Stimulated activated CD4-positive, alpha-beta T cell treated with anti-CD3 and anti-CD28 coated beads, TNF-alpha, amount 100 ng/mL, for 1 hour (primary cell): ENCODE measurements at places on chromosomes 5 and 9.

DNA sequence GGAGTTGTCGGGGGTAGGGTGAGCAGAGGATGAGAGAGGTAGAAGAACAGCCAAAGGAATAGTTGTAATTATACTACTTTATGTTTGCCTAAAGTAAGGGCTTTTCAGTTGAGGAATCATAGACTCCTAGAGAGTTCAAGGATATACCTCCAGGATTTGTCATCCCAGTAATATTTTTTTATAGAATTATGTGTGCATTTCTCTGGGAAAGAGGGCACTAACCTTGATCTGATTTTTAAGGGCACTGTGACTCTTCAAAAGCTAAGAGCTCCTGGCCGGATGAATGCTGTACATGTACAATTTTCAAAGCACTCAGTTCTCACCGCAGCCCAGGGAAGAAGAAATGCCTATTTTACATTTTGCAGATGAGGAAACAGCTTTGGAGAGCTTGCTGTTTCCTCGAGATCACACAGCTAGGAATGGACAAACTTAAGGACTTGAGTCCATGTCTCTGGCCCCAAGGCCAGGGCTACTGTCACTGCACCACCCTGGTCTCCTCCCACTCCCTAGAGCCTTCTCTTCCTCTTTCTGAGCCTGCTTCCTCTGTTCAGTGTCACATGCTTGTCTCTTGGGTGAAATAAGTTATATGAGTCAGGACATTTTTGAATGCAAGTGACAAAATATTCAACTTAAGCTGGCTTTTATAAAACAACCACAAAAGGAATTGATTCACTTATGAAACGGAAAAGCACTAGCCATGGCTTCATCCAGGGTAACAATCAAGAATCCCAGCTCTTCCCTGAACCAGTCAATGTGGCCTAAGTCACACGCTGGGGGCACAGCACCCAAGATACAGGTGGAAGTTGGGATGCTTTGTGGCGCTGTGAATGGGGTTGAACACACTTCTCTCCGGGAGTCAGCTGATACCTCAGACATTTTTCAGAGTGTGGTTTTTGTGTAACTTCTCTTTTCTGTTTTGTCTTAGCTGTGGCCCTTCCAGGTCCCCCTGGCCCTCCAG is 45.7 kb upstream of the TGFBR1 start:
- no peak for DNase-seq

GRCh38 chr5:77957-78804 is 13.8 kb upstream of the PLEKHG4B start:
- DNase-seq, result no peak

DNA sequence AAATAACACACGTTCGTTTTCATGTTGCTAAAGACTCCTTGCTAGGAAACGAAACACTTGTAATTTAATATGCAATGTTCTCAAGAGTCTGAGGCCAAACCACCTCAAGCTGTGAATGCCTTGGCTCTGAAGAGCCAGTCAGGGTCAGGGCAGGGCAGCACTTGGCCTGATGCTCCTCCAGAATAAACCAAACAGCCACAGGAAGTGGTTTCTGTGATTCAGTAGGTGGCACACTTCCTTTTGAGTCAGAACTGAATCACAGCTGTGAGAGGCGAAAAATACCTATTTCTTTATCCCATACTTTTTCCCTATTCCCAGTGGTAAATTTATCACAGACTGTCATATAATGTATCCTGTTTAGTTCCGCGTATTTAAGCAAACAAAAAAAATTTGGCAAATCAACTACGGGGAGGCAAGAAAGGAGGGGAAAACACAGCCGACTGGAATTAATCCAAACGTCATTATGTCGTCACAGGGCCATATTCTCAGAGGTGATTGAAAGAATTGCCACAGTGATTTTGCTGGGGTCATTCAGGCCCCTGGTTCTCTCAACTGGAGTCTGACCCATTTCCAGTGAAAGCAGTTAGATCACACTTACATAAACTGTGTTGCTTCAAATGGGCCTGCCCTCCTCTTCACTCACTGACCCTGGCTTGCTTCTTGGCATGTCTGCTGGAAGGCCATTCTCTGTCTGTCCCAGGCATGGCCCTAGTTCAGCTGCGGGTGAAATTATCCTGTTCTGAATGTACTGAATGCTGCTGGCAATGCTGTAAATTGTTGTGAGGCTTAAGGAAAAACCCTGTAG is 71.2 kb downstream of the ARRDC3 start:
- DNase-seq, result peak; percentile 40

GRCh38 chr9:84945878-84946538 is 276.5 kb downstream of the NTRK2 start:
- no peak for DNase-seq

DNA sequence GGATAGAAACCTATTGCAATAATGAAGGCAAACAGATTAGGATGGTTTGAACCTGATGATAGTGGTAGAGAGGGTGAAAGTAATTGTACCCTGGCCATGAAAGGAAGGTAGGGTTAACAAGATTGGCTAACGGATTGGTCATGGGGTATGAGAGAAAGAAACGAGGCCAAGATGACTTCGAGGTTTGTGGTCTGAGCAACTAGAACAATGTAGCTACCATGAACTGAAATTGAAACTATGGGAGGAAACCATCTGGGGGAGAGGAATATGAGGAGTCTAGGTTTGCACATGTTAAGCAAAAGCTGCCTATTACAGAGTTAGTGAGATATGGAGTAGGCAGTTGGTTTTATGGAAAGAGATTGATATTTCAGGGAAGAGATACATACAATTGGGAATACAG is 406.0 kb downstream of the PRELID2 start:
- no peak for DNase-seq

- DNase-seq, result no peak
Observed at GRCh38 chr9:75105841-75106240, 17.5 kb downstream of the OSTF1 start.

DNA sequence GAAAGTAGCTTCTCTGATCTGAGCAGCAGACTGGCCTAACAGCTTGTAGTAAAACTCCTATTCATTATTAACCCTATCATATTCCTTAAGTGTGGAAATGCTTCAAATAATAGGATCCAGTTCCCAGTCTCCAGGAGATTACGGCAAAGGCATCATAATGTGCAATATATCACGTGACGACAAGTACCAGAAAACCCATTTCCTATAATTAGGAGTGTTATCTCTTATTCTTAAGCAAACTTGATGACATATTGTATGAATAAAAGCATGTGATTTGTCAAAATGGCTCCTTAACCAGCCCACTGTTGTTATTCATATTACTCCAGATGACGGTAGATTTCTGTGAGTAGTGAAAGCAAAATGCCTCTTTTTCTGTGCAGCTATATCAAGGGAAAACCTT is 2.9 kb downstream of the SV2C start:
- no peak for DNase-seq

- no peak for DNase-seq
Observed at GRCh38 chr9:5773324-5773999, 59.5 kb downstream of the ERMP1 start.

DNA sequence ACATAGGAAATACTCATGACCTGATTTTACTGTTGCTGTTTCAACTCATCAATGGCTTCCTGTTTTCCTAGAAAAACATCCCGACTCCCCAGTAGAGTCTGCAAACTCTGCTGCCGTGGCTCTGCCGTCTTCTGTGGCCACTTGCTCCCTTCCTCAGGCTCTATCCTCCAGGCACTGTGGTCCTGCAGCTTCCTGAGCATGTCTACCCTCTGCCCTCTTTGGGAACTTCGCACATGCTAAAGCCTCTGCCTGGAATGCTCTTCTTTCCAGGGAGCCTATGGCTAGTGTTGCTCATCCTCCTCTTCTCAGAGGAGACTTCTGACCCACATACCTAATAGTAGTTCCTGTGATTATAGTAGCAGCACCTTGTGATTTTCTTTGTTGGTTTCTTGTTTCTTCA is 256.9 kb downstream of the MAN2A1 start:
- no peak for DNase-seq

DNA sequence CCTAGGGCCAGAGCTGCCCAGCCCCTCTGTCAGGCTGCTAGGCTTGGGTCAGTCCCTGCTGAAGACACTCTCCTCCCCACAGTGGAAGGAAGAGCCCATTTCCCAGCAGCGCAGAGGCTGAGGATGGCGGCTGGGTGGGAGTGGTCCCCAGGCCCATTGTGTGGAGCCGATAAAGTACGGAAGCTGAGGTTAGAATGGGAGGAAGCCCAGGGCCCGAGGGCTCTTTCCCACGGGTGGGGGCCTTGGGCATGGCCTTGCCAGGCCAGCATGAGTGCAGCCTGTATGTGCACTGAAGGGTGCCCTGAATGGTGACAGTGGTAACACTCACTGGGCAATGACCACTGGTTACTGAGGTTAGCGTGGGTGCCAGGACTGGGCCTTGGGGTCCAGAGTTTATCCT is 125.9 kb downstream of the RGS3 start:
- no peak for DNase-seq

DNA sequence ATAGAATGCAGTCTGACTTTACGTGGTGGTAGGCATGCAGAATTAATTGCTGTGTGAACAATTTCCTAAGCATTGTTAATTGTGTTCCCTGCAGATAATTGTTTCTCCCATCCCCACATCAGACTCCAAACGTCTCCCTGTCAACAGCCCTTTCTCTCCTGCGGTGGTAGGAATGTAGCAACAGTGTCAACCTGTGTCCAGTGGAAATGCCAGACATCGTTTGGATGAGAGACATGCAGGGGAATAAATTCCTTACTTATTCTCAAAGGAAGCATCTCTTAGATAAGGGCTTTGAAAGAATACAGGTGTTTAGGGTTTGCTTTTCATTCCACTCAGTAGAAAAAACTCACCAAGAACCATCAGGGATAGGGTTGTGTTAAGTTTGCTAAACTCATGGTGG is 245.3 kb upstream of the WWC1 start:
- DNase-seq, result no peak

- DNase-seq, result no peak
Observed at GRCh38 chr5:39080597-39081204, 6.5 kb upstream of the RICTOR start.

GRCh38 chr9:132645711-132646110 is 24.1 kb downstream of the DDX31 start:
- no peak for DNase-seq

- no peak for DNase-seq
Observed at GRCh38 chr5:76475936-76476335, 72.9 kb downstream of the IQGAP2 start.

GRCh38 chr9:137756045-137756744 is 121.4 kb upstream of the CACNA1B start:
- DNase-seq, result no peak

- DNase-seq, result no peak
Observed at GRCh38 chr5:38923661-38924451, 78.0 kb downstream of the OSMR start.

DNA sequence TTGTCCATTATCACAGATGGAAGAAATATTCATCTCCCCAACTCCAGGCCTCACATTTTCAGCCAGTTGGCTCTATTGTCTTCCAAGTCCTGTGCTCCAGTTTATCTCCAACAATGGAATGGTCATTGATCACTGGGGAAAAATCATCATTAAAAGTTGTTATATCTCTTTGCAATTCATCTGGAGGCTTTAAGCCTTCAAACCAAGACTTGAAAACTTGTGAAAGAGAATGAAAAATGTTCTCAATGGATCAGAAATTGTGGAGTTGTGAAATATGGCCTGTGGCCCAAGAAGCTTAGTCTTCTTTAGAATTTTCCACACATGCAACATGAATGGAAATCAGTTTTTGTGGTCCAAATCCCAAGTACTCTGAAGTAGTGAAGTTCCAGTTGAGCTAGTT is 569.6 kb downstream of the EBF1 start:
- DNase-seq, result no peak

- DNase-seq, result no peak
Observed at GRCh38 chr5:110294281-110294680, 432.2 kb downstream of the TMEM232 start.

DNA sequence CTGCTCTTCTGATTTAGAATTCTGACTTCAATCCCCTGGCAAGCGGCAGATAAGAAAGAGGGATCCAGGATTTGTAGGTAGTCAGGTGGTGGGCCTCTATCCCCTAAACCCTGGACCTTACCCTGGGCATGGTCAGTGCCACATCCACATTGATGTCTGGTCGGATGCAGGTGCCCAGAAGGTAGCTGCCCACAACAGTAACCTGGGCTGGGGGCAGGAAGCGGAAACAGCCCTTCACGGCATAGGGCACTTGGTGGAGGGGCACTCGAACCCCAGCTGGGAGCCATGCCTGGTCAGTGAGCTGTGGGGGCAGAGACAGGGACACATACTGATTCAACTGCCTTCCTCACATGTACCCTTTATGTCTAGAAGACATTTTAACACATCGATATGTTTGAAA is 3.8 kb downstream of the NOL6 start:
- DNase-seq, result no peak

GRCh38 chr9:130794923-130795495 is 40.0 kb upstream of the ABL1 start:
- DNase-seq, result no peak

DNA sequence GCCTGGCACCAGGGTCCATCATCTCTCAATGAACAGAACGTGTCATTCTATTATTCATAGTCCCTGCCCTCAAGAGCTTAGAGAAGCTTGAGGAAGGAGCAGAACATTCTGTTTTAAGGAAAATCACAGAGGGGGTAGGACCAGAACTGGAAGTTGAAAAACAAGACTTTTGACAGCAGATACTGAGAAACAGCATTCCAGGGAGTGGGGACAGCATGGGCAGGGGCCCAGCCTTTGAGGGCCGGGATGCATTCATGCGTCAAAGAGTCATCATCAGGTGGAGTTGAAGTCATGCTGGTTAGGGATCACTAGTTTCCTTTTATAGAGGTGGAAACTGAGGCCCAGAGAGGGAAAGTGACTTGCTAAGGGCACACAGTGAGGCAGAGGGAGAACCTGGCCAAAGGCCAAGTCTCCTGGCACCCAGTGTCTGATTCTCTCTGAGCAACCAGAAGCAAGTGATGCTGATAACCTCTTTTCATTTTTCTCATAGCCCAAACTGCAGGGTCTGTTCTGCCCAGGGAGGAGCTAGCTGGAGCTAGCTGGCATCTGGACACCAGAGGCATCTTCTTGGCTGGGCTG is 41.5 kb upstream of the STXBP1 start:
- no peak for DNase-seq

DNA sequence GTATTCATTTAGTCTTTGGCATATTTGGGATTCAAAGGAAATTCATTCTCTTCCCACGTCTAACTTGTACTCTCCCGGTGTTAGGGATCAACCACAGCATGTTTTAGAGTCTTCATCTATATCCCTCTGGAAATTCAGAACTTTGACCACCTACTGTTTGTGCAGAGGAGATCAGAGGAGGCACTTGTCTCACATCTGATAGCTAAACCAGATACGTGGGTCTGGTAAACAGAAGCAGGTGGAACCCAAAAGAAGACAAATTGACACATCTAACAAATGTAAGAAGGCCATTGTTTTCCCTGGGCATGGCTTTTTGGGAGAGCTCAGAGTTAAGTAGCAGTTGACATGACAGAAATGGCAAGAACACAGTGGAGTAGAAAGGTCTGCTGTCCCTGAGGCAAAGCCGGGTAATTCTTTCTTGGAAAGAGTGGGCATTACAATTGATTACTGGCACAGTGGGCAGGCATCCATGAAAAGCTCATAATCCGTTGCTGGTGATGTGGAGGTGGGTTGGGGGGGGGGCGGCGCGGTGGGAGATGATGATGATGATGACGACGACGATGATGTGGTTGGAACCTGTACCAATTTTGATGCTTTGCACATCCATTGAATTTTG is 27.5 kb downstream of the PIP5K1B start:
- DNase-seq, result no peak
